Stimulated activated CD4-positive, alpha-beta T cell treated with anti-CD3 and anti-CD28 coated beads, Interleukin-15, amount 100 ng/mL, for 48 hours (primary cell): ENCODE measurements at places on chromosomes 2 and 18.

- no peak for DNase-seq
Measured at GRCh38 chr2:8158711-8159110, 523.1 kb upstream of the ID2 start.

GRCh38 chr2:175439416-175439815 is 257.9 kb upstream of the ATP5MC3 start:
- DNase-seq = no peak

- no peak for DNase-seq
Measured at GRCh38 chr2:38057651-38058410, 18.1 kb downstream of the CYP1B1 start.

- DNase-seq = peak; percentile 2
Measured at GRCh38 chr18:62898359-62898758, 183.0 kb downstream of the PHLPP1 start.

DNA sequence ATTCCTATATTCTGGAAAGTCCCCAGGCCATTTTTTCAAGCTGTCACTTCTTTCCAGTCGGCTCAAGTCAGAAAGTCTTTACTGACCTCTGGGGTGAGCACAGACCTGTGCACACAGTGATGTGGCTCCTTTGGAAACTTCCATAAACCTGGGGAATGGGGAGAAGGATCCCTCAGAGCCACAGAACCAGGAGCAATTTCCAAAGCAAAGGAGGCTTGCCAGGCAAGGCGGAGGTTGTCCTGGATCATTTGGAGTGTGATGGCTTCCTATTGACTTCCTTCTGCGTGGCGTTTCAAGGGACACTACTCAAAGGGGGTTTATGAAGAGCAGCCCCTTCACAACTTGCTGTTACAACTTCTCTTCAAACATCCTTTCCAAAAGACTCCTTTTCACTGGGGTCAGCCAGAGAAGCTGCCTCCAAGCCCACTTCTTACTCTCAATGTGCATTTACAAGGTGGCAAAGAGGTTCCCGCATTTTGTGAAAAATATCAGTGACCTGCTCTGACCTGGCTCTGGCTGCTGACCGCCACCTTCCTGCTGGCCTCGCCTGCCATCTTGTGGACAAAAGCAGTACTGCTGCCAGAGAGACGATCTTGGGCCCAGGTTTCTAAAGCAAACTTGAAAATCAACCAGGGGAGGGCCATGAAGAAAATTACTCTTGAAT is 18.2 kb upstream of the TMEM247 start:
- DNase-seq = peak; percentile 51

GRCh38 chr2:101442042-101442666 is 32.8 kb downstream of the RFX8 start:
- no peak for DNase-seq

DNA sequence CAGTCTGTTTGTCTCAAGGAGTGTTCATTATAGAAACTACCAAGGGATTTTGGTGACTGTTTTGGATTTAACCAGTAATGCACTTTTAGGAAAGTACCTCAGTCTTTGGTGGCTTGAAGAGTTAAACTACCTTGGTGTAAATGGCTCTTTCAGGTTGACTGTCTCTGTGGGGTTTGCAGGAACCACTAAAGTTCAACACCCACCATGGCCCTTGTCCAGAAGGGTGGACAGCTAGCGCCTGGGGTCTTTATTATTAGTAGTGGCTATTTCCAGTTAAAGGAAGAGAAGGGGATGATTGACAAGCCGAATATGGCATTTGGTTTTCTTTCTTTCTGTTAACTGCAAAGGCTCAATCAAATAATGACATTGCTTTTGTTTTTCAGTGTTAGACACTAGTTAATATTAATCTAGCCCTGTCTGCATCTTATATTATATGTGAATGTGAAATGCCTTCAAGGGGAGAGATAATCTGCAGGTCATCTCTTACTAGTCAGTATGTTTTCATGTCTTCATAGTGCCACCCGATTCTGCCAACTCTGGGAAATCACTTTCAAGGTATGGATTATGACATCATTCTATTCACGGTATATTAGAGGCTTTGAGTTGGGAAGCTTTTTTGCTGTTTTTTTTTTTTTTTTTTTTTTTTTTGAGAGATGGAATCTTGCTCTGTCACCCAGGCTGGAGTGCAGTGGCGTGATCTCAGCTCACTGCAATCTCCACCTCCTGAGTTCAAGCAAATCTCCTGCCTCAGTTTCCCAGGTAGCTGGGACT is 56.4 kb downstream of the MAP4K4 start:
- no peak for DNase-seq

DNA sequence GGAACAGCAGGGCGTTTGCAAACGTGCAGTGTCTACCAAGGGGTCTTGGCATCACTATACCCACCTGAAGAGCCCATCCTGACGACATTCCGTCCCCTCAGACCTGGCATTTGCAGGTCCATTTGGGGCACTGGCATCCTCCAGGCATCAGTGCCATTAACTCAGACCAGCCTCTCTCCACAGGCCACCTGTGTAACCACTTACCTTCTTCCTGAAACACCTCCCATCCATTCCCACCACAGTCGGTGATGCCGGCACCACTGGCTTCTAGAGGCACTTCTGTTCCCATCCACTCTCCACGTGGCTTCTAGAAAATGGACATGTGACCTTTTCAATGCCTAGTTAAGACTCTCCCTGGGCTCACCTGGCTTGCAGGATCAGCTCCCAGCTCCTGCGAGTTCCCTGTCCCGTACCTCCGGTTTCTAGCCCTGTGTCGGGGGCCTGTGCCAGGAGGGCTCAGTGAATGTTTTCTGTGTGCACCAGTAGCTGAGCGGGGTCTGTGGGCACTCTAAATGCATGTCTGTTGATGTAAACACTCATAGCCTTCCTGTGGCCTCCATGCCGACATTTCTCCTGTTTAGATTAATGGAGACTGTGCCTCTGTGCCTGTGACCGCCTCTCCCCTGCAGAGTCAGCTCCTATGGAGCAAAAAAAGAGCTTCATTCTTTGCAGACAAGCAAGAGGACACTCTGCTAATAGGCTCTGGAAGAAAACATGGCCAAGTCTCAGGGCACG is 458.0 kb upstream of the HS6ST1 start:
- DNase-seq = no peak

DNA sequence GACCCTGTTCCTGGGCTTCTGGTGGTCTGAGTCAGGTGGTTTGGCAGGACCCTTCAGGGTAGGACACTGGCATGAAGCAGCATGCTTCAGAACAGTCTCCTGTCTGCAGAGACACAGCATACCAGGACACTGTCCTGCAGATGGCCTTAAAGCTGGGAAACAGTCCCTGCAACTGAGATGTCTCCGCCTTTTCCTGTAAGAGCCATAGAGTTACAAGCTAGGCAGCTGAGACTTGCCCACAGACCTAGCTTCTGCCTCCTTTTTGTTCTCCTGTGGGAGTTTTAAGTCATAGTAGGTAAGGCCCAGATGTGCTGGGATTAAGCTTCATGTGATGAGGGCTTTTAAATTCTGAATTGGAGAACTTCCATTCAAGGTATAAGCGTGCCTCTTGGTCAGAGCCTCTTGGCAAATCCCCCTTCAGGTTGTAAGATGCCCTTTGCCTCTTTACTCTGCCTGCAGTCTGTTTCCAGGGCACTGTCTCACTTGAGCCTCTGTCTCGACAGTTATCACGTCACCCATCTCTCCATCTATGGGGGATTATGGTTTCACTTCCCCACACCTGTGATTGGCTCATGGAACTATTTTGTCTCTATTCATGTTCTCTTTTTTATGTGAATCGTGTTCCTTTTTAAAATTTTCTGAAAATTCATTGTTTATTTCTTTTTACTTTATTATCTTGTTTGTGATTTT is 51.8 kb downstream of the COA5 start:
- no peak for DNase-seq
